ENCODE measurements at places on chromosomes 11 and 22. TPM values are rescaled to one million over a fixed set of nuclear protein-coding genes. Genes with fewer than 3 reads are reported as not detected.
A peak's percentile ranks its signal among the peaks of the same experiment; 100 is the strongest.

DNA sequence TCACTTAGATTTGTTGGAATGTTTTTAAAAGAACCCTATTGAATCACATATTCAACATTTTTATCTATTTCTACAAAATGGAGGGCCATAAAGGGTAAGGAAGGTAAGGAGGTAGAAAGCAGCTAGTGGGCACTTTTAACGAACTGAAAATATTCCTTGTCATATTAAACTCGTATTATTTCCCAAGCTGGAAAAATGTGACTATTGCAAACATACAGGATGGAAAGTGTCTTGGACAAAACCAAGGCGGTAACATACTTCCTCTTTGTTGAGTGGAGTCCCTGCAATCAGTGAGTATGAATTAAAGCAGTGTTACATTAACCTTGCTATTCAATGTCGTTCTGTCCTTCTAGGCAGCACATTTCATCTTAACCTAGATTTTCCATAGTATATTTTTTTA, 165.6 kb downstream of the RCN1 start:
- H3K4me1 ChIP-seq, result no peaks in the 10 kb centered on the region
- H3K27ac ChIP-seq, result no peak overlapping the region
- DNase-seq, result no peak
- peaks cover 9% of the 10 kb centered on the region for H3K27me3 ChIP-seq
- H3K36me3 ChIP-seq, result no peaks in the 10 kb centered on the region

- H3K36me3 ChIP-seq, result no peaks in the 10 kb centered on the region
- H3K4me3 ChIP-seq, result no peak overlapping the region
- no peaks in the 10 kb centered on the region for H3K4me1 ChIP-seq
Measured at GRCh38 chr11:26557666-26558065, 14.4 kb downstream of the MUC15 start.

- no peak for DNase-seq
- no peaks in the 10 kb centered on the region for H3K4me1 ChIP-seq
- H3K27me3 ChIP-seq, result peaks cover 2% of the 10 kb centered on the region
- H3K4me3 ChIP-seq, result no peak overlapping the region
- H3K27ac ChIP-seq, result no peak overlapping the region
- no peaks in the 10 kb centered on the region for H3K36me3 ChIP-seq
Measured at GRCh38 chr11:76579056-76579751, 91.3 kb downstream of the LRRC32 start.

DNA sequence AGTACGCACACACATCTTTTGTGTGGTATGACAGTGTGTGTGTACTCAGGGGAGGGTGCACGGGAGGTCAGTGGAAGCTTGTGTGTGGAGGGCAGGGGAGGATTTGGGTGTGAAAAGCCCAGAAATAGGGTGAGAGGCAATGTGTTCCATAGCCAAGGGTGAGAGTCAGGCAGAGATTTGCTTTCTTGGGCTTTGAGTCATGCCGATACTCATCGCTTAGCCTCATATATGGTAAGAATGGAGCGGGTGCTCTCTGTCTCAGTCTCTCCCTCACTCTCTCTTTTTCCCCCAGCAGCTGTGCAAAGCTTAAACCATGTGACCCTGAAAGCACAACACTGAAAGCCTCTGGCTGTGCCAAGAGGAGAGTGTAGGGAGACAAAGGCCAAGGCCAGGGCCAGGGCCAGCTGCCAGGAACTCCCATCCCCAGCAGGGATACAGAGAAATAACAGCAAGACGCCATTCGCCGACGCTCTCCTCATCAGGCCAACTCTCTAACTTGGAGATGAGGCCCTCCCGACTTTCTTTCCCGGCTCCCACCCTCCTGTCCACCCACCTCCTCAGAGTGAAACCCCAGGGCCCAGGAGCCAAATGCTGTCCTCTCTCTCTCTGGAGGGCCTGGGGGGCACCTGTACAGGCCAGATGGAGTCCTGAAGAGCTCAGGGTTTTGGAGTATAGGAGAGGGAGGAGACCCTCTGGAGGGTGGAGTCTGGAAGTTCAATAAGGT, 20.3 kb upstream of the MICAL3 start:
- H3K27me3 ChIP-seq, result peaks cover 7% of the 10 kb centered on the region
- H3K27ac ChIP-seq, result no peak overlapping the region
- no peaks in the 10 kb centered on the region for H3K4me1 ChIP-seq
- no peak overlapping the region for H3K4me3 ChIP-seq
- no peak for DNase-seq
- H3K36me3 ChIP-seq, result no peaks in the 10 kb centered on the region

DNA sequence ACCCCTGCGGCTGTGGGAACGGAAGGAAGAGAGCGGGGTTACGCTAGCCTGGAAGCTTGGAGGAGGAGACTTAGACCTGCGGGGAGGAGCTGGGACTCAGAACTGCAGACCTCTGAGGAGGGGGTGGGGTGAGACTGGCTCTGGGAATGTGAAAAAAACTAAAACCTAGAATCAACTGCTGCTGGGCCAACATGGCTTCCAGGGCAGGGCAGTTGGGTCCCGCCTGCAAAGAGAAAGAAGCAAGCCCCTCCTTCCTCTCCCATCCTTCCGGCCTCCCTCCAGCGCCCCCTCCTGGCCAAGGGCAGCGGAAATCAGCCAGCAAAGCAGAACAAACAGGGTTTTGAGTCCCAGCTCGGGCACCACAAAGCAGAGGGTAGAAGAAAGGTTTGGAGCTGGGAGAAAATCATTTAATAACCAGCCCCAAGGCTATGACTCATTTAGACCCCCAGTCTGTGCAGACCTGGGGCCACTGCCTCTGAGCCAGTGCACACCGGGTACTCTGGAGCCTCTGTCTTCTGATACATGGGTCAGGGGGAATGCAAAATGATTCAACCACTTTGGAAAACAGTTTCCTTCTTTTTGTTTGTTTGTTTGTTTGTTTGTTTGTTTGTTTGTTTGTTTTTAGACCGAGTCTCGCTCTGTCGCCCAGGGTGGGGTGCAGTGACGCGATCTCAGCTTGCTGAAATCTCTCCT, 7.3 kb upstream of the NCF4 start:
- H3K27me3 ChIP-seq, result peaks cover 10% of the 10 kb centered on the region
- peak; percentile 91 for DNase-seq
- peak overlapping the region; percentile 91 for H3K27ac ChIP-seq
- peaks cover 3% of the 10 kb centered on the region for H3K36me3 ChIP-seq
- peak overlapping the region; percentile 50 for H3K4me3 ChIP-seq

DNA sequence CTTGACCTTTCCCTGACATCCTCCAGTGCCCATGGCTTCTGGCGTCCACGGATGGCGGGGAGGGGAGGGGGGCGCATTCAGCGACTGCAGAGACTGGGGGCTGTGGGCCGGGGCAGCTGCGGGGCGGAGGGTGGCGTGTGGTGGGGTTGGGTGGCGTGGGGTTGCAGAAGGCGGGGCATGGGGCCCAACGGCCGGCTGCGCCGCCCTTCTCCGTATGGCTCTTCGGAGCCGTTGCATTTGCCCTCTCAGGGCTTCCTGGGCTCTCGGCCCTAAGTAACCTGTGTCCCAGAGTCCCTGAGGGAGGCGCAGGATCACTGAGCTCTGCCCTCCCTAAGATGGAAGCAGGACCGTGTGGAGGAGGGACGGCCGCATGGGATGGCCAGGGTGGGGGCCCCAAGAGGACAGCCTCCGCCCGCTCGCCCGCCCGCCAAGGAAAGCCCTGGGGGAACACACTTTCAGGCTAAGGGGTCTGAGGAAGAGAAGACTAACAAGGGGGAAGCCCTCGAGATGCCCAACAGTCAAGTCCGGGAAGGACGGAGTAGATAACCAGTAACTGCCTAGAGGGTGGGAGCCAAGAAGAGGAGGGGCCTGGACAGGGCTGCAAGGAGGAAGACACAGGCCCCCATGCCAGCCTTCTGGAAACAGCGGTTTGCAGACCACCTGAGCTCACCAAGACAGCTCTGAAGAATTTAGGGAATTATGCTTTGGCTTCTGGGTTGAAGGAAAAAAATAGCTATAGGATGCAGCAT, 9.2 kb upstream of the AIFM3 start:
- peak overlapping the region; percentile 34 for H3K4me3 ChIP-seq
- peaks cover 11% of the 10 kb centered on the region for H3K36me3 ChIP-seq
- peaks cover 10% of the 10 kb centered on the region for H3K4me1 ChIP-seq
- no peak for DNase-seq

- H3K27me3 ChIP-seq, result no peaks in the 10 kb centered on the region
- peaks cover 9% of the 10 kb centered on the region for H3K36me3 ChIP-seq
- DNase-seq, result no peak
- no peaks in the 10 kb centered on the region for H3K4me1 ChIP-seq
- no peak overlapping the region for H3K4me3 ChIP-seq
Measured at GRCh38 chr22:42632096-42632495, 8.3 kb downstream of the ATP5MGL start.

DNA sequence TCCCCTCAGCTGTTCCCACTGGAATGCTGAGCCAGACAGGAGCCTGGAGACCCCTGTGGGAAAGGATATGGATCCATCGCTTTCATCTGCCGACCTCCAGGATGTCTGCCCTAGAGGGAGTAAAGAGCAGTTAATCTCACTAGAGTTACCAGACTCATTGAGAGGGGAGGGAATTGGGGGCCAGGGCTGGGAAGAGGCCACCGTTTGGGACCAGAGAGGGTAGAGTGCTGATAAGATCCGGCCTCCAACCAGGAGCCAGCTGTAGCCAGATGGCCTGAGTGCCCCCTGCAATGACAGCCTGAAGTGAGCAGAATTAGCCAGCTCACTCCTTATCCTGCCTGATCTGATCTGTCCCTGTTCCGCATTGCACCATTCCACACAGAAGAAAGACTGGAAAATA, 3.7 kb upstream of the APLNR start:
- no peaks in the 10 kb centered on the region for H3K36me3 ChIP-seq
- DNase-seq, result no peak
- peaks cover 23% of the 10 kb centered on the region for H3K27me3 ChIP-seq
- H3K4me1 ChIP-seq, result peaks cover 13% of the 10 kb centered on the region
- H3K4me3 ChIP-seq, result no peak overlapping the region

DNA sequence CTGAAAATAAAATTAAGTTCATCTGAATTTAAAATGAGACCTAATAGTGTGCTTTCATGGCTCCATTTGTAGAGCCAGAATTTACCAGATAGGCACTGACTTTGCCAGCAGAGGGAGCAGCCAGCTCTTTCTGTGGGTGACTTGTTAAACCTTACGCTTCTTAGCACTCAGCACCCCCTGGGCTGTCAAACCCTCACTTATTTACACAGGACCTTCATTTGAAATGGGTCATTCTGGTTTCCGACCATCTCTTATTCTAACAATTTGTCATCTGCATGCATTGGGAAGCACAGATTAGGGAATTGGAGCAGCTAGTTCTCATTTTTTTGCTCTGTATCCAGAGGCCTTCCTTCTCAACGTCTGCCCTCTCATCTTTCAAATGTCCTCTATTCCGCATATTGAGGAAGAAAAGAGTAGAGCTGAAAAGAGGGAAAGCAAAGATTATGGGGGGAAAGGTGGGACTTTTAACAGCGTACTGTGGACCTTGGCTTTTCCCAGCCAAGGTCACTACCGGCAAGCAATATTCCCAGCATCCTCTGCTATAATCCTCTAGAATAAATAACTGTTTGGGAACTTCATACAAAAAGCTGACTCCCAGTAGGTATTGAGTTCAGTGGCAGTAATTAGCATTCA, 3.1 kb downstream of the ASRGL1 start:
- DNase-seq, result peak; percentile 70
- H3K27me3 ChIP-seq, result peaks cover 41% of the 10 kb centered on the region
- peaks cover 11% of the 10 kb centered on the region for H3K4me1 ChIP-seq
- no peak overlapping the region for H3K27ac ChIP-seq
- H3K4me3 ChIP-seq, result no peak overlapping the region

- no peaks in the 10 kb centered on the region for H3K27me3 ChIP-seq
- no peaks in the 10 kb centered on the region for H3K36me3 ChIP-seq
- H3K27ac ChIP-seq, result no peak overlapping the region
- no peak overlapping the region for H3K4me3 ChIP-seq
- DNase-seq, result no peak
- H3K4me1 ChIP-seq, result peaks cover 18% of the 10 kb centered on the region
Measured at GRCh38 chr11:95266751-95267374, 35.9 kb upstream of the SESN3 start.

- no peaks in the 10 kb centered on the region for H3K27me3 ChIP-seq
- no peaks in the 10 kb centered on the region for H3K4me1 ChIP-seq
- H3K27ac ChIP-seq, result no peak overlapping the region
- DNase-seq, result no peak
Measured at GRCh38 chr11:99601179-99601578, 580.4 kb downstream of the CNTN5 start.

GRCh38 chr11:129817534-129818051, 1.9 kb downstream of the TMEM45B start:
- peaks cover 43% of the 10 kb centered on the region for H3K4me1 ChIP-seq
- H3K36me3 ChIP-seq, result peaks cover 6% of the 10 kb centered on the region
- H3K27ac ChIP-seq, result no peak overlapping the region
- peaks cover 69% of the 10 kb centered on the region for H3K27me3 ChIP-seq
- no peak for DNase-seq

- no peaks in the 10 kb centered on the region for H3K4me1 ChIP-seq
- no peak overlapping the region for H3K4me3 ChIP-seq
- DNase-seq, result no peak
- H3K27ac ChIP-seq, result no peak overlapping the region
- no peaks in the 10 kb centered on the region for H3K27me3 ChIP-seq
Measured at GRCh38 chr11:111992206-111992855, 32.9 kb upstream of the DLAT start.

Gene GAS2
- total RNA-seq, result 0.98 TPM

Gene CBLIF
- total RNA-seq, result not detected

Gene SCGB1D2
- total RNA-seq, result not detected

Gene C11orf52
- total RNA-seq, result 0.27 TPM

Gene PLAAT2
- not detected for total RNA-seq

All from activated CD4-positive, alpha-beta T cell treated with anti-CD3 and anti-CD28 coated beads, Interleukin-2, amount 10 ng/mL, durations not matched to agents 7 days and 5 days (primary cell).